ENCODE measurements at places on chromosomes 16 and 17. TPM values are rescaled to one million over a fixed set of nuclear protein-coding genes. Genes with fewer than 3 reads are reported as not detected.

DNA sequence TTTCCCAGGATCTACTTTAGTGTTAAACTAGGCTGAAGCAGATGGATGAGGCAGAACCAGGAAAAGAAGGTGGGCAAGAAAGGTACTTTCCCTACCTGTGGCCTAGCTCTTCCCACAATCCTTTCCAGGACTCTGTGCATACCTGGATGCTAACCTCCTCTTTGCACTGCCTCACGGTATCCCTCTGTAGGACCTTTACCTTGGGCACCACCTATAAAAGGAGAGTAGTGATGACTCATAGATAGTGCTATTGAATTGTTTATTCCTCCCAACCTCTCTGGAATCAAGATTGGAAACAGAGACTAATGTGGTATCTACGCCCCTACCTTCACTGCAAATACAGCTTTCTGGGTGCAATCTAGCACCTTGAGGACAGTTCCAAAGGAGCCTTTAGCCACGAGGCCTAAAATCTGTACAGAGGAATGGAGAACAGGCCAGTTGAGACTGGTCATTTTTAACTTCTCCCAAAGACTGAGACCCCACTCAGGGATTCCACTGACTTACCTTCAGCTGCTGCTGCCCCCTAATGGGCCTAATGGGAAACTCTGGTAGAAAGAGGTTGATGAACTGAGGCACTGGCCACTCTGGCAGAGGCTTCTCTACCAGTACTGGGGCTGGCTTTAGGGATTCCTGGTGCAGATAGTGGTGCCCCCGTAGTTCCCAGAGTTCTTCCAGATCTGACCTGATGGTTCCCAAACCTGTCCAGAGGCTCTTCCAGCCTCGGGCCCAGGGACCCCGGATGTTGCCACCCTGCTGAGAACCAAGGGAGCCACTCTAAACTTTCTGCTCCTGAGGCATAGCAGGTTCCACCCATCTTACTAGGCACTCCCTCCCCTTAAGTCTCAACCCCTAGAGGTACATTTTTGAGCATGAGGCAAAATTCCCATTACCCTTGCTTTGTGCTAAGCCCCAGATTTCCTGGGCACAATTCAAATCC lies 781 bp downstream of the RSKR start:
- DNase-seq = no peak

- no peak for DNase-seq
Measured at GRCh38 chr16:7792346-7792745, 459.7 kb downstream of the RBFOX1 start.

- no peak for DNase-seq
Measured at GRCh38 chr17:50547736-50548083, 736 bp downstream of the SPATA20 start.

DNA sequence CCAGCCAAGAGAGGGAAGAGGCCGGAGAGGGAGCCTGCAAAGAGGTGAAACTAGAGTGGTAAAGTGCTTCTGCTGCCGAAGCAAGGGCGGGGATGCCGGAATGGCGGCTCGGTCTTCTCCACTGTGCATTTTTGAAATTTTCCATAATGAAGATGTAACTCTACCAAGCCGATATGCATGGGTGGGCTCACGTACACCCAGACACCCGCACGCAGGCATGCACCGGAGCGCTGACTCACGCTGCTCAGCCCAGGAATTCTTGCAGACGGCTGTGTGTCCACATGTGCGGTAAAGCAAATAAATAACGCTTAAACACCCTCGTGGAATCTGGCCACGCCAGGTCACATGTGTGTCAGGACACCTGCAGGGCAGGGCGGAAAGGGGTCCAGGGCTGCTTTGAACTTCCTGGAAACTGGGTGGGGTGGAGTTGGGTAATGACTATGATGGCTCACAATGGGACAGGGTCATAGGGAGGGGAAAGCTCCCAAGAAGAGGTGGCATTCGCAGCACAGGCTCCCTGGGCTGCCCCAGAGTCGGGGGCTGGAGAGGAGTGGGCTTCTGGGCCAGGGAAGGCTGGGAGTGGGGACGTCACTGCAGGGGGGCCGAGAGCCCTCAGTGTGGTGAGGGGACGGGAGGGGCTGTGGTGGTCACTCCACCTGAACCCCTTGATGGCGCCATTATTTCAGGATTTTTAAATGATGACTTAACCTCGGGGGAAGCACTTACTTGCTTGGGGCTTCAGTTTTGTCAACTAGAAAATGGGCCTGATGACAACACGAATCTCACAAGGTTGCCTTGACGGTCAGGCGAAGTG lies 265.5 kb downstream of the PARN start:
- peak; percentile 75 for DNase-seq

DNA sequence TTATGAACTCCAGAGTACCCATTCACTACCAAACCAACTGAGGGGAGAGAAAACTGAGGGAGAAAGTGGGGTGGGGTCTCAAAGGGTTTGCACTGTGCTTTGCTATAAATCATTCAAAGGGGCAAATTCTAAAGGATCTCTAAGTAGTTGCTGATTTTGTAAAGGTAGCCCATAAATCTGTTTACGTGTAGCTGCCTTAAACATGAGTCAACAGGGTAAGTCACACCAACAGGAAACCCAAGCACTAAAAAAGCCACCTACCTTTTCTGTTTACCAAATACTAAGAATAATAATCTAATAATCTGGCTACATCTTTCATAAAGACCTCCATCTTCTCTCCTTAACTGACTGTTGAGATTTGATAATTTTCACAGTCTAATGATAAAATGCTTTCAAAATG lies 8.4 kb upstream of the HSBP1 start:
- DNase-seq = no peak

DNA sequence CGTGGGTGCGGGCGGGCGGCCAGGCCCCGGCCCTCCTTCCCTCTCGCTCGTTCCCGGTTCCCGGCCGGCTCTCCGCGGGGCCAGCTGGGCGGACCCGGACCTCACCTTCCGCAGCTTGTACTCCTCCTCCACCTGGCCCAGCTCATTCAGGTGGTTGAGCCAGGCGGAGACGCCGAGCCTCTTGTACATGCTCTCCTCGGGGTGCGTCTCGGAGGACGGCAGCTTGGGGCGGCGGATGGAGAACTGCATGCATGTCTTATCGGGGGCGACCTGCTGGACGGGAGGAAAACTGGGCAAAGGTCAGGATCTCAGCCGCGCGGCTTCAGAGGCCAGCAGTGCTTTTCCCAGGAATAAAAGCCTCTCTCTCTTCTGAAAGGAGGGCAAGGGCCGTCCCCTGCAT lies 85.4 kb downstream of the TBC1D16 start:
- no peak for DNase-seq

DNA sequence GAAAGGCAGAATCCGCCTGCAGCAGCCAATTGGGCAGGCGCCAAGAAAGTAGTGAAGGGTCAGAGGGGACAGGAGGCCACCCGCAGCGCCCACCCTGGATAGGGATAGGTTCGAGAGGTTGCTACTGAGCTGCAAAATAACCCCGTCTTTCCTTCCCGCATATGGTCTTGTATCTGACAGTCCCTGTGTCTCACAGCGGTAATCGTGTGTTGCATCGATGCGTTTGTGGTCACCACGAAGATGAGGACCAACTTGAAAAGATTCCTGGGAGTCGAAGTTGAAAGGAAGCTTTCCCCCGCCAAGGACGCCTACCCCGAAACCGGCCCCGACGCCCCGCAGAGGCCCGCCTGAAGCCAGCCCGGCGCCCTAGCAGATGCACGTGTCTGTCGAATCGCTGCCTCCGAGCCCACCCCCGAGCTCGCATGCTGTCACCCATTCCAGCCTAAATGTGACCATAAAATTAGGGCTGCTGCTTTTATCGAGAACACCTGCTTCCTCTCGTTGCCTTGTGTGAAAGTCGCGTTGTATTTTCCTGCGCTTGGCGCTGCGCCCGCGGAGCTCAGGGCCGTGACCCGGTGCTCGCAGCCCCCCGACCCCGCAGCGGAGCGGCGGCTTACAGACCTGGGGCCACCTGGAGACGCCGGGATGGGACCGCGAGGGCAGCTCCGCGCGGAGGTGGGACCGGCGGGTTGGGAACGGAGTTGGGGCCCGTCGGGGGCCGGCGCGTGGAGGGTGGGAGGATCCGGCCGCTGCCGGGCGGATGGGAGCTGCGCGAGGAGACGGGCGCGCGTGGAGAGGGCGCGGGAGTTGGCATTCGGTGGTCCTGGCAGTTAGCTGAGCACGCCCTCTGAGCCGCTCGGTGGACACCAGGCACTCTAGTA lies at the start of gene CMTM2:
Gene CMTM2, plus strand, starts transcription at position 813 of the 881 bp plus-strand sequence. CDS start 145 bp downstream, outside the sequence.
- DNase-seq = no peak

DNA sequence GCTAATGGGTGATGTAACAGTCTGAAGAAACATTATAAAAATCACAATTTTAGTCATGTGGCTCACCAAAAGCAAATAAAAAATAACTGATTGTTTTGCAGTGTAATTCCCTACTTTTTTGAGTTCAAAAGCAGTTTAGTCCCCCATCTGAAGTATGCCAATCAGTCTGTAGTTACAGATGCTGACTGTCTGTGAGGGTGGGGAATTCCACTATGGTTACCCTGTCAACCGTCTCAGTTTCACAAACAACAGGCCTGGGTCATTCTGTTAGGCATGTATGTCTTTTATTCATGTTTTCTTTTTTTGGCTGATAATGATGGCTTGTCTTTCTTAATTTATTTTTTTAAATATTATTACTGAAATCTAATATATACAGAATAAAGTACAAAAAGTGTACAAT lies 69.3 kb downstream of the STXBP4 start:
- no peak for DNase-seq

GRCh38 chr17:66655861-66656260 lies 179.1 kb upstream of the CACNG5 start:
- peak; percentile 53 for DNase-seq

GRCh38 chr17:42804918-42805367 lies 6.3 kb downstream of the CNTD1 start:
- no peak for DNase-seq

DNA sequence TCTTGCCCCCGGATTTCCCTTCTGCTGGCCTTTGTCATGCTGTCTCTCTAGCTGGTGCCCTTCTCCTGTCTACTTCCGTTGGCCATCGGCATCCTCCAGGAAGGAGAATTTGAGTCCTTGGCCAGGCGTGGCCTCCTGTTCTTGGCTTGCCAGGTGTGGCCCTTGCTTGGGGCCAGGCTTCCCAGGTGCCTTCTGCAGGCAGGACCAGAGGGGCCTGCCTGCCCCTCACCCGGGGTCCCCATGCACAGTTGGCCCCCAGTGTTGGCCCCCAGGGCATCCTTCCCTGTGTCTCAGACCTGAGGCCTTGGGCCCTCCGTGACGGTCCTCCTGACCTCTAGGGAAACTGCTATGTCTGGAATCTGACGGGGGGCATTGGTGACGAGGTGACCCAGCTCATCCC lies 2.6 kb downstream of the MLST8 start:
- no peak for DNase-seq

- DNase-seq = no peak
Measured at GRCh38 chr16:24156777-24157176, 99.4 kb upstream of the CACNG3 start.

GRCh38 chr17:64692187-64692586 lies 30.1 kb upstream of the SMURF2 start:
- no peak for DNase-seq

The AGRP gene
- not detected for total RNA-seq

The GRB7 gene
- 0.17 TPM for total RNA-seq

The MPP2 gene
- 0.87 TPM for total RNA-seq

The IL17C gene
- not detected for total RNA-seq

The KRTAP2-2 gene
- total RNA-seq = not detected

The TBC1D3L gene
- 0.19 TPM for total RNA-seq

The ETV4 gene
- 4.5 TPM for total RNA-seq

The GPRC5B gene
- total RNA-seq = 0.38 TPM

The TBC1D3K gene
- not detected for total RNA-seq

The GP1BA gene
- total RNA-seq = not detected

The HOXB4 gene
- not detected for total RNA-seq

Measured in HFFc6 (cell line).